Cortex of kidney (tissue), 1 donor: ENCODE measurements at places on chromosomes 2 and 18.

GRCh38 chr2:210442878-210443277 is 33.7 kb downstream of the LANCL1 start:
- no peak for DNase-seq

GRCh38 chr18:36977121-36977520 is 148.2 kb downstream of the KIAA1328 start:
- DNase-seq = no peak

DNA sequence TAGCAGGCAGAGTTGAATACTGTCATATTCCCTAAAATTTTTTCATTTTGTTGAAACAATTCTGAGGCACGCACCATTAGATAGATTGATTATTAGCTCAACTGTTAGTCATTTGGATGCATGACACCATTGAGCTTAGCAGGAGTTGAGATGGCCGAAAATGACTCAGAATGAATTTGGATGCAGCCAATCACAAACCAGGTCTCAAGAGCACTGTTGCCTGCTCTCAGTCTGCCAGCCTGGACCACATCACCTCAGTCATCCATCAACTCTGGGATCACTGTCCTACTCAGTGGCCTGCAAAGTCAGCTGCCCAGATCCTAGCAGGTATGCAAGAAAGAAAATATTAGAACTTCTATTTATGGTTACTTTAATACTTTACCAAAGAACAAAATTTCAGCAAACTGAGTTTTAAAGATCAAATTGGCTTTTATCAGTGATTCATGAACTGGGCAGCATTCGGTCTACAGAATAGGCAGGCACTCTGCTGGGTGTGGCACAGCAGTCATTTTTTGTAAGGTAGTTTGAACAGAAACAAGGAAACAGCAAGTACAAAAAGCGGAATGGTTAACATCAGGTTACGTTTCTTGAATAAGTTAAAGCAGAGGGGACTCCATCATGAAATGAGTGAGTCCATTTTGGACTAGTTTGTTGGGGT is 152.7 kb upstream of the ARHGAP28 start:
- no peak for DNase-seq

- DNase-seq = no peak
Observed at GRCh38 chr2:106342831-106343251, 125.4 kb downstream of the RGPD3 start.

GRCh38 chr2:62923242-62923641 is 127.4 kb upstream of the OTX1 start:
- DNase-seq = no peak

DNA sequence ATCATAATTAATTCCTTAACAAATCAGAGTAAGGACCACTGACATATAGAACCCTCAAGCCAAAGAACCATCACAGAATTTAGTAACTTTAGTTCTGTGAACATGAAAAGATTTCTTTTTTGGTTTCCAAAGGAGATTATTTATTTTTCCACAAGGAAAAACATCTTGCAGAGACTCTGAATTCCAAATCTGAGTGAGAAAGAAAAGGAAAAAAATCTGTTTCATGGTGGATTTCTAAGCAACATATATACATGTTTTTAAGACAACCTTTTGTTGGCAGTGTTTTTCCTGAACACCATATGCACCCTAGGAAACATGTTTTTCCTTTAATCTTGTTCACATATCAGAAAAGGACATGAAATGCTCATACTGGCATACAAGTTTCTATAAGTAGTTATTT is 149.8 kb downstream of the AGPS start:
- DNase-seq = no peak

DNA sequence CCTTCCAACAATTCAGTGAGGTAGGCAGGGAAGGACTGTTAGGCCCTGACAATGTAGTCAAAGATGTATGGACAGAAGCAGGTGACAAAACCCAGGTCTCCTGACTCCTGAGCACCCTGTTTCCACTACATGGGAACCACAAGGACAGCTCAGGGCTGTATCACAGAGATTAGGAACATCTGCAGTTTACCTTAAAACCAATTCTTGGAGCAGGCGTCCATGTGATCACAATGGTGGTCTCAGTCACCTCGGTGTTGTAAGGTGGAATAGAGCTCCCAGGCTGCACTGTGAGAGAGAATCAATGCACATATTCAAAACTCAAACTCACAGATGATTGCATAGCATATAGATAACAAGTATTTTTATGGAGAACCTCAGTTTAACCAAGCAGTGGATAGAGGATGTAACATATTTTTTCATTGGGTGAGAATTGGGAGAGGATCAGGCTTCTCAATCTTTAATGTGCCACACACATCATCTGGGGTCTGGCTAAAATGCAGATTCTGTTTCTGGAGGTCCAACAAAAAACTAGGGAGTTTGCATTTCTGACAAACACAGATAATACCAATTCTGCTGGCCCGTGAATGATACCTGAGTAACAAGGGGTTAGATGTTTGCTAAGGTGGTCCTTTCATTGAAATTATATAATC is 36.7 kb downstream of the FN1 start:
- no peak for DNase-seq

DNA sequence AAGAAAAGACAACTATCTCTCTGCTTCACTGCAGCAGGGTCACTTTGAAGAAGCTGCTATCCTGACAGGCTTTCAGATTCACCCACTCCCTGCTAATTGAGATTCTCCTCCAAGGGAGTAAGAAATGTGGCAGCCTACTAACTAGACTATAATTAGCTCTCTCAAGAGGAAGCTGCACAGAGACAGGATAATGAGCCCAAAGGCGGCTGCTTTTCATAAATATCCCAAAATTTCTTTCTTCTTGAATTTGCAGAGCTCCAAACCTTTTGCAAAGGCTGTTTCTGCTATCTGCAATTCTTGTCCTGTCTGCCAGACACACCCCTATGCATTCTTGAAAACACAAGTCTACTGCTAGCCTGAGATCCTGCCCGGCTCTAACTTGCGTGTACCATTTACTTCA is 54.0 kb upstream of the RNU4ATAC start:
- DNase-seq = no peak

DNA sequence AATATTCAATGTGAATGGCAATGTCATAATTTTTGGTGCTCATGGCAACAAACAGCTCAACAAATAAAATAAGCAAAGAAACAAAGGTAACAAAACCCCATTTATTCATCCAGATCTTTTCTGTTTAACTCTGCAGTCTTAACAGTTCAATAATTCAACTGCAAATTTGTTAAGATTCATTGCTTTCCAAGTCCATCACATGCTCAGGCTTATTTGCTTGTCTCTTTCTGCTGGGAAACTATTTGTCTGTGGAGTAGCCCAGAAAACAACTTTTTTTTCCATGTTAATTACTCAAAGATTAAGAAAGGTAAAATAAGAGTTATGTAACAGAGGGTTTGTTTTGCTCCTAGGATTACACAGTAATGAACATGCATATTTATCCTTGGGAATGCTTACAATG is 92.6 kb upstream of the PNPT1 start:
- DNase-seq = no peak

- no peak for DNase-seq
Observed at GRCh38 chr2:60095202-60095815, 458.1 kb downstream of the BCL11A start.

- DNase-seq = no peak
Observed at GRCh38 chr2:135132314-135132713, 80.2 kb downstream of the RAB3GAP1 start.

GRCh38 chr2:75459565-75460310 is 101.0 kb downstream of the EVA1A start:
- DNase-seq = no peak

- no peak for DNase-seq
Observed at GRCh38 chr18:56142001-56142400, 496.4 kb downstream of the TXNL1 start.

GRCh38 chr2:177754492-177754873 is 318.1 kb downstream of the PDE11A start:
- DNase-seq = no peak

GRCh38 chr18:11775436-11776174 is 75.6 kb upstream of the CHMP1B start:
- no peak for DNase-seq

- DNase-seq = no peak
Observed at GRCh38 chr2:15842758-15843666, 97.3 kb upstream of the MYCN start.

- no peak for DNase-seq
Observed at GRCh38 chr2:75598589-75599155, 37.9 kb upstream of the EVA1A start.

DNA sequence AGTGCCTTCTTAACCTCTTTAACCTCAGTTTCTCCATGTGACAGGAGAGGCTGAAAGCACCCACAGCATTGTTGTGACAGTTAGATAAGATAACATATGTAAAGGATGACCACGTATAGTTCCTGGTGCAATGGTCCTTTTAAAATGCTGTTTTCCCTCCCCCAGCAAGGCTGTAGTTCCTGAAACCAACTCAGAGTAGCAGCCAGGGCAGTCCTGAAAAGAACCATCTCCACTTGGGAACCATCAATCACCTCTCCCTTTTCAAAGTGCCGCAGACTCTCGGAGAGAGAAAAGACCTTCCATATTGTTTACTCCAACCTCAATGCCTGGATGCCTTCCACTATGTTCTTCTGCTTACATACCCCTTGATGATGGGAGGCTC is 158.8 kb downstream of the DDX1 start:
- no peak for DNase-seq

DNA sequence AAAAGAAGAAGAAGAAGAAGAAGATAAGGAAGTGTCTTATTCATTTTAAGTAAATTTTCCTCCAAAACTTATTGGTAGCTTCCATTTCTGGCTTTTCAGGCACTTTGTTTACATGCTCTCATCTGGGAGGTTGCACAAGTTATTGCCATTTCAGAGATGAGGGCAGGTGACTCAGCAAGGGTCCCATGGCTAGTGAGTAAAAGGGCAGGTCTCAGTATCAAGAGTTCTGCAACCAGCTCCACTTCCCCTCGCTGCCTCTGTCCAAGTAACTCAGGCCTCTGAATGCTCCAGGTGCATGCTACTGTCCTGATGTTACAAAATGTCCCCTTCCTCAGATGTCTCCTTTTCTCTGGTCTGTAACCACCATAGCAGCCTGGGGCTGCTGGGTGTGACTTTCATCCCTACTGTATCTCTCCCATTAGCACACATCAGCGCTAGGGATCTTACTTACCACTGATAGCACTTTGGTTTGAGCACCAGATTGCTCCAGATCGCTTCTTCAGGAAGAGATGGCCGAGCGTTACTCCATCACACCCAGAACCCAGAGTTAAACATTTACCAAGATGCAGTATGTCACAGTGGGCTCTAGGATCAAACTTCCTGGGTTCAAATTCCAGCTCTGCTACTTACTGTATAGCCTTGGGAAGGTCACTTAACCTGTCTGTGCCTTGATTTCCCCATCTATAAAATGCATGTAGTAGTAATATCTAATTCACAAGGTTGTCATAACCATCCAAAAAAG is 57.4 kb upstream of the LAPTM4A start:
- DNase-seq = no peak

DNA sequence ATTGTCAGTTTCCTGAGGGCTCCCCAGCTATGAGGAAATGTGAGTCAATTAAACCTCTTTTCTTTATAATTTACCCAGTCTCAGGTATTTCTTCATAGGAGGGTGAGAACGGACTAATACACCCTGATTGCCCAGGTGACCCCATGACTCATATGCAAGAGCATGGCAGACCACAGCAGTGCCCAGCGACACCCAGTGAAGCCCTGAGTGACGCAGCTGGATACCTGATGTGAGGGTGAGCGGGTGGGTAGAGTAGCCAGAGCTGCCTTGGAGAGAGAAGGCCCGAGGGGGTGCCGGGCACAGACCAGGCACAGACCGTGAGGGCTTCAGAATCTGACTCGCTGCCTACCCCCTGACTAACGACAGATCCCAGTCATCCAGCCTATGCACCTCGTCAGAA is 15.4 kb downstream of the ALPG start:
- DNase-seq = no peak
